ENCODE measurements at places on chromosomes 16 and 17. TPM values are rescaled to one million over a fixed set of nuclear protein-coding genes. Genes with fewer than 3 reads are reported as not detected.

Gene LGALS9B
- total RNA-seq: not detected

Gene C16orf89
- total RNA-seq: not detected

Gene SLC47A1
- not detected for total RNA-seq

Gene TOX3
- total RNA-seq: not detected

Gene DHRS7C
- total RNA-seq: not detected

Gene HS3ST3A1
- total RNA-seq: 46.4 TPM
